ENCODE measurements at places on chromosomes 13 and 19.
A peak's percentile ranks its signal among the peaks of the same experiment; 100 is the strongest.

DNA sequence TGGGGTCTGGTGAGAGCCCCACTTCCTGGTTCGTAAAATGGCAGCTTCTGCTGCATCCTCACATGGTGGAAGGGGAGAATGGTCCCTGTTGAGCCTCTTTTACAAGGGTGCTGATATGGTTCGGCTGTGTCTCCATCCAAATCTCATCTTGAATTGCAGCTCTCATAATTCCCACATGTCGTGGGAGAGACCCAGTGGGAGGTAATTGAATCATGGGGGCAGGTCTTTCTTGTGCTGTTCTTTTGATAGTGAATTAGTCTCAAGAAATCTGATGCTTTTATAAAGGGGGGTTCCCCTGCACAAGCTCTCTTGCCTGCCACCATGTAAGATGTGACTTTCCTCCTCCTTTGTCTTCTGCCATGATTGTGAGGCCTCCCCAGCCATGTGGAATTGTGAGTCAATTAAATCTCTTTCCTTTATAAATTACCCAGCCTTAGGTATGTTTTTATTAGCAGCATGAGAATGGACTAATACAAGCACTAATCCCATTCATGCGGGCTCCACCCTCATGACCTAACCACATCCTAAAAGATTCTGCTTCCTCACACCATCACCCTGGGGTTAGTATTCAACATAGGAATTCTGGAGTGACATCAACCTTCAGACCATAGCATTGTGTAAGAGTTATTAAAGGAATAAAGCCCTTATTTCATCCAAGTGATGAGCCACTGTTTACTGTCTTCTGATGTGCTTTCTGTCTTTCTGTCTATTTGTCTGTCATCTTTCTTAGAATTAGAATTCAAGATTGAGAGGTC lies 159.0 kb upstream of the IRS2 start:
- DNase-seq: no peak

DNA sequence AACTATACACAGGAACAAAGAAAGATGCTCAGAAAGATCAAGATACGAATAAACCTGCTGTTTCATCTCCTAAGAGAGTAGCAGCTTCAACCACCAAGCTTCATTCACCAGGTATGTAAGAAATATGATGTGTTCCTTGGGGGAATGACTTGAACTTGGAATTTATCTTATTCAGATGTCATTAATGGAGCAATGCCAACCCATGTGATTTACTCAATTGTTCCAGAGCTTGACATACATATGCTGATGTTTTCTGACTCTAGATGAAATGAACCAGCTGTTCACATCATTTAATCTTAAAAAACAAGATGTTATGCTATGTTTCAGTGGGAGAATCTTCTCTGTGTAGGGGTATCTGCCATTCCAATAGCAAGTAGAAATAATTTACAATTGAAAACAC lies 270.9 kb downstream of the SLC7A1 start:
- no peak for DNase-seq

DNA sequence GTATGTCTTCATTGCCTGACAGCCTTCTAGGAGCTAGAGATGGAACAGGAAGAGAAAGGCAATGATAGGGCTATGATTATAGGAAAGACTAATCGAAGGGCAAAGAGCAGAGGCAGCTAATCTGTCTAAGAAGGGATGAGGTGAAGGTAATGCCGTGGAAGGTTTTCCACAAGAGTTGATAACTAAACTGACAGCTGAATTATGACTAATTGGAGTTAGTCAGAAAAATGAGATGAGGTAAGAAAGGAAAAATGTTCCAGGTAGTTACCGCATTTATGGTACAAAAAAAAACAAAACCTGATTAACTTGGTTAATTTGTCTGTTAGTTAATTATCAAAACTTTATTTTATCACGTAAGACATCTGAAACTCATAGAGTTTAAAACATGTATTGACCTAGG lies 260.3 kb downstream of the SLITRK6 start:
- DNase-seq: no peak

GRCh38 chr13:23673354-23673753 lies 103.1 kb downstream of the TNFRSF19 start:
- no peak for DNase-seq

DNA sequence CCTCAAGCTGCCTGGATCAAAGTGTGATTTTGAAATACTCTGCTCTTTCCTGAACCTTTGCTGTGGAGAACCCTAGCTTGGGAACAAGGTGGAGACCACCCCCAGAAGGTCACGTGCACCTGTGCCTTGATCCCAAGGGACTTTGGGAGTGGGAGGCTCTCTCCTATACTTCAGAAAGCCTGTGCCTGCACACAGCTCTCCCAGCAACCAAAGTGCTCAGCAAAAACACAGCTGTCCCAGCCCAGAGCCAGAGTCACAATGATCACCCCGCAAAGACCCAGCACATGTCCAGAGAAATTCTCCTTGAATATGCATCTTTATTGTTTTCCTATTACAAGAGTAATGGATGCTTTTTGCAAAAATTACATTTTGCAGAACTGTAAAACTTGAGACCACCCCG lies 43.4 kb downstream of the TNFRSF19 start:
- DNase-seq: no peak

GRCh38 chr13:108962654-108963053 lies 333.2 kb downstream of the MYO16 start:
- DNase-seq: no peak

DNA sequence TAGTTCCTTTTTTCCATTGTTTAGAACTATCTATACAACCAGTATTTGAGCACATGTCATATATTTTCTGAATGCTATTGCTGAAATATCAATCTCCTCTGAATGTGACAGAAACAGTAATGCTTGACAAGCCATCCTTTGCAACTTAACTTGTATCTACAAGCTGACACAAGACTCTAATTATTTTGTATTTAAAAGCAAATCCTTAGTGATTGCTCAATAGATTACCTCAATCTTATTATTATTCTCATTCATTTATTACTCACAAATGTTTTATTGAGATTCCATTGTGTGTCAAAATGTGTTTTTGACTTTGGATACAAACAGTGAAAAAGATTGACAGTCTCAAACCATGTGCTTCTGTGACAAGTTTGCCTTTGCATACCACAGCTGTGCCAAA lies 787.8 kb upstream of the PRR20A start:
- DNase-seq: no peak

GRCh38 chr13:36965767-36966166 lies 33.4 kb downstream of the ALG5 start:
- no peak for DNase-seq

- peak; percentile 65 for DNase-seq
Measured at GRCh38 chr19:10699650-10700335, 1.4 kb upstream of the QTRT1 start.

DNA sequence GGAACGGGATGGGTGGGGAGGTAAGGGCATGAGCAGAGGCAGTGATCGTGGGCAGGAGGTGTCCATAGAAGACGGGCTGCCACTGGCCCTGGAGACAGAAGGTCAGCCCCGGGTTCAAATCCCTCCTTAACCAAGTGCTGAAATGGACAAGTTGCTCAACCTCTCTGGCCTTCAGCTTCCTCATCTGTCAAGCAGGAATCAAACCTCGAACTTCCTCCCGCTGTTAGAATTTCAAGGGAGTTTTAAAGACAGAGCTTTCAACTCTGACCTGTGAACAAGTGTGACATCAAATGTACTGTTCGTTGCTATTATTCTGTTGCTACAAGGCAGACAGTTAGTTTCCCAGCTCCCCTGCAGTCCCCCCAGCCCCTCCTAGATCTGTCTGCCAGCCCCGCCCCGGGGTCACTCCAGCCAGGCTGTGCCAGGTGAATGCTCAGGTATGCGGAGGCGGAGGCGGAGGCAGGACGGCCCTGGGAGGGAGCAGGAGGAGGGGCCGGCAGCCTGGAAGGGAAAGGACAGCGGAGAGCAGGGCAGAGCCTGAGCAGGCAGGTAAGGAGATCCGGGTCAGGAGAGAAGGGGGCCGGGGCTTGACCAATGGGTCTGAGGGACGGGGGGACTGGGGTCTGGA lies at the start of gene EPS8L1:
Gene EPS8L1, plus strand, starts transcription at position 499 of the 628 bp plus-strand sequence. CDS start 576 bp downstream, outside the sequence.
- DNase-seq: no peak

GRCh38 chr13:20713014-20713376 lies 9.5 kb downstream of the IL17D start:
- no peak for DNase-seq

- no peak for DNase-seq
Measured at GRCh38 chr13:68996668-68997025, 1111.0 kb upstream of the ATXN8OS start.

DNA sequence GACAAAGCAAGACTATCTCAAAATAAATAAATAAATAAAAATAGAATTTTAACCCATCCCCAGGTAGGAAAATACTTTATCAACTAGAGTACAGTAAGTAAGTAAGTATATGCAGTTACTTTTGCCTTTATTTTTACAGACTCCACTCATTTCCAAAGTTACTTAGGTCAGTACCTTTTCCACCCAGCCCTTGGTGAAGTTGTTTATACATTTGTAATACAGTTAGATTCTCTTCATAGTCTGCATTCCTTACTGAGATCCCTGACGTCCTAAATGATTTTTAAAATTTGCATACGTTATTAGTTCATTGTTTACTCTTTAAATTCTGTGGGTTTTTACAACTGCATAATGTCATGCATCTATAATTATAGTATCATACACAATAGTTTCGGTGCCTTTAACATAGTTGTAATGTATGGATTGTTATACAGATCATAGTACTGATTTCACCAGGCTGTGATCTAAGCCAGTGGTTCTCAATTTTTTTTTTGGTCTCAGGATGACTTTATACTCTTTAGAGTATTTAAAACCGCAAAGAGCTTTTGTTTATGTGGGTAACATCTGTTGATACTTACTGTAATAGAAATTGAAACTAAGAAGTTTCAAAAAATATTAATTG lies 10.4 kb downstream of the SETDB2 start:
- DNase-seq: no peak

DNA sequence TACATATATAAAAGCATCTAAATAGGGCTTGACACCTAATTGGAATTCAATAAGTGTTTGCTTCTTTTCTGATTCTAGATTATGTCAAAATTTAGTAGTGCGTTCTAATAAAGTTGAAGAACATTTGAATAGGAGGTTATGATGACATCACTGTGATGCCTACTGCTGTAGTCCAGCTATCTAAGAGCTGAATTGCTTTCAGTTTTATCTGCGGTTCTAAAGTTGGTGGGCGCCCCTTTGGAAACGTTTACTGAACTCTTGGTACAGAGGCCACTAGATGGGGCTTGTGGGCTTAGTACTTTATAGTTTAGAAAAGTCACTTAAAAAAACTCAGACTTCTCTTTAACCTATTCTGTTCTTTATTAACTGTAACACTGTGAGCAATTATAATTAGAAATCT lies 776.9 kb downstream of the GPC5 start:
- peak; percentile 78 for DNase-seq

DNA sequence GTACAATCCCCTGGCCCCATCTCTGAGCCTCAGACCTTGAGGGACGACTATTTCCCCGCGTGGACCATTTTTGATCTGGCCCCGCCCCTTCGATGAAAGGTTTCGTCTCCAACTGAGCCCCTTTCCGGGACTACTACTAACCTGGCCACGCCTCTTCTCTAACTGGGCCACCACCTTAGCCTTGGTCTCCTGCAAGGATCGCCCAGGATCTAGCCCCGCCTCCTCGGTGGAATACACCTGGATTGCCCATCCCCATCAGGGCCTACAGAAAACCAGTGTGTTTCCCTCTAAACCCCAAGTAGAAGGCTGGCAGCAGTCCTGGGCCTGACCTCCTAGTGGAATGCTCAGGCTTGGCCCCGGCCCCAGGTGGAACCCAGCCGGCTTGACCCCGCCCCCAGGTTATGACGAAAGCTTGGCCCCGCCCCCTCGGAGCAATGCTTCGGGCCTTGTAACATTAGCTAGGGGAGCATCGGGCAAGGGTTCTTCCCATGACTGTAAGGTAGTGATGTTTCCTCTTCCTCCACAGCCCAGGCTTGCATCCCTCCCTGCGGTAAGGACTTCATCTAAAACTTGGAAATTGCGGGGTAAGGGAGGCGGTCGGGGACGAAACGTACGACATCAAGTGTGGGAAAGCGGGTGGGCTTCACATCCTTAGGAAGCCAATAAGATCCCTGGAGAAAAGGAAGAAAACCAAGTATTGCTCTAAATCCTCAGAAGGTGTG lies 9.1 kb downstream of the SPACA6 start:
- DNase-seq: no peak

GRCh38 chr19:41298348-41298964 lies 11.5 kb upstream of the CCDC97 start:
- DNase-seq: peak; percentile 80

GRCh38 chr13:113610266-113610665 lies 25.7 kb downstream of the TFDP1 start:
- no peak for DNase-seq

- no peak for DNase-seq
Measured at GRCh38 chr13:40288259-40288658, 378.2 kb downstream of the FOXO1 start.

DNA sequence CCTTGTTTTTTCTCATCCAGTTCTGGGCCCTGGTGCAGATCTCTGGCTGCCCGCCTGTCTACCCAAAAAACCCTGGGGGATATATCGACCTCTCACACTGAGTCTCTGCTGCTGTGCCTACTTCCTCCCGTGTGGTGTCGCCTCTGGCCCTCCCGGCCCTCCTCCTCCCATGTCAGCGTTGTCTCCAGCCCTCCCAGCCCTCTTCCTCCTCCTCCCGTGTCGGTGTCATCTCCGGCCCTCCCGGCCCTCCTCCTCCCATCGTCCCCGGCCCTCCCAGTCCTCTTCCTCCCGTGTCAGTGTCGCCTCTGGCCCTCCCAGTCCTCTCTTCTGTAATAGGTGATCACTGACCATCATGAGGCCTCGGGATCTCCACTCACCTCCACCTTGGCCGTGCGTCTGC lies 81.8 kb downstream of the GPR12 start:
- no peak for DNase-seq

- DNase-seq: peak; percentile 47
Measured at GRCh38 chr13:30720172-30720869, 15.0 kb upstream of the ALOX5AP start.

- DNase-seq: peak; percentile 40
Measured at GRCh38 chr19:7507884-7508283, 8.0 kb upstream of the ZNF358 start.

DNA sequence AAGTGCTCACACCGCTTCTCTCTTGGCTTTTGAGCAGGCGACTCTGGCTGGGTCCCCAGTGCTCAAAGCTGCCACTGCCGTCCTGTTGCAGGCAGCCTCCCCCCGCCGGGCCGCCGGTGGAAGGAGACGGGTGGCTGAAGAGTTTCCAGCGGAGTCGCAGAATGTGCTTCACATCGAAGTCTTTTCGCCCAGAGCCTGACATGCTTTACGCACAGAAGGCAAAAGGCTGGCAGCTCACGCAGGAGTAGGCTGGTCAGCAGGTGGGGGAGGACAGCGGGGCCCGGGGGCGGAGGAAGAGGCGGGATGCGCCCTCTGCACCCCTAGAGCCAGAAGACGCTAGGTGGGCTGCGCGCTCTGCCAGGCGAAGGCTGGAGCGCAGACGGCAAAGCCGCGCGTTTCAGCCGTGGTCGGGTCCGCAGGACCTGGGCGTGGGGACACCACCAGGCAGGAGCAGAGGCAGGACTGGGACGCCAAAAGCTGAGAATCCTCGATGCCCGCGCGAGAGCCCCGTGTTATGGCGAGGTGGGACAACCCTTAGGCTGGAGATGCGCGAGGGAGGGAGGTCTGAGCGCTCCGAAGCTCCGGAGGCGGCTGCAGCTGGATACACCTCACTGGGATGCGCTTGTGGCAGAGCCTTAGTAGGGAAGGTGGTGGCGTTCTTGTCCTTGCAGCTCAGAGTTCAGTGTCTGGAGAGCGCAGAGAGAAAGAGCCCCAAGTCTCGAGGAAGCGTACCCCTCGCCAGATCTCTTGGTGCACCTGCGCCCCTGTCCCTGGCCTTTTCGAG lies at the start of gene ATXN8OS:
Gene ATXN8OS, plus strand, starts transcription at position 329 of the 784 bp plus-strand sequence.
- no peak for DNase-seq

- no peak for DNase-seq
Measured at GRCh38 chr19:35009424-35010415, 9.6 kb downstream of the GRAMD1A start.
